ENCODE measurements at places on chromosomes 7 and 10. TPM values are rescaled to one million over a fixed set of nuclear protein-coding genes. Genes with fewer than 3 reads are reported as not detected.

Gene UPP1
- 21.8 TPM for total RNA-seq

Gene VENTX
- total RNA-seq, result not detected

Gene GIMAP5
- 8.1 TPM for total RNA-seq

Gene FERD3L
- total RNA-seq, result not detected

Gene SPDYE1
- not detected for total RNA-seq

Gene SYT15B
- total RNA-seq, result not detected

Gene ABCA13
- under 0.01 TPM for total RNA-seq

Gene EPO
- not detected for total RNA-seq

Gene STK31
- under 0.01 TPM for total RNA-seq

Gene CDHR1
- under 0.01 TPM for total RNA-seq

Gene ITPRID1
- total RNA-seq, result not detected

Gene IL15RA
- 10.7 TPM for total RNA-seq

Gene EIF3A
- total RNA-seq, result 114 TPM

Gene OR9A2
- not detected for total RNA-seq

Gene STEAP1B
- 124 TPM for total RNA-seq
